GM23338 (cell line): ENCODE measurements at places on chromosomes 4 and X.

- DNase-seq: no peak
These were observed 163.1 kb downstream of the PALLD start for GRCh38 chr4:168659741-168660465.

DNA sequence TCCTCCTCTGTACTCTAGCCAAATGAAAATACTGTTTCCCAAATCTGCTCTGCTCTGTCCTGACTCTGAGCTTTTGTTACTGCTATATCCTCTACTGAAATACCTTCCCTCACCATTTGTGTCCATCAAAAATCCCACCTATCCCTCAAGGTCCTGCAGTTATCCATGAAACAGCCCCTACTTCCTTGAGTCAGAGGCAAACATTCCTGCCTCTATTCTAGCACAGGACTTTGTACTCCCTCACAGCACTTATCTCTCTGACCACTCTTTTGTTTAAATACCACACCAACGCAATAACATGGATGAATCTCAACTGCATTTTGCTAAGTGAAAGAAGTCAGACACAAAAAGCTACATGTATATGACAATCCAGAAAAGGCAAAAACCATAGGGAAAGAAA lies 10.5 kb upstream of the RNF128 start:
- DNase-seq: no peak

DNA sequence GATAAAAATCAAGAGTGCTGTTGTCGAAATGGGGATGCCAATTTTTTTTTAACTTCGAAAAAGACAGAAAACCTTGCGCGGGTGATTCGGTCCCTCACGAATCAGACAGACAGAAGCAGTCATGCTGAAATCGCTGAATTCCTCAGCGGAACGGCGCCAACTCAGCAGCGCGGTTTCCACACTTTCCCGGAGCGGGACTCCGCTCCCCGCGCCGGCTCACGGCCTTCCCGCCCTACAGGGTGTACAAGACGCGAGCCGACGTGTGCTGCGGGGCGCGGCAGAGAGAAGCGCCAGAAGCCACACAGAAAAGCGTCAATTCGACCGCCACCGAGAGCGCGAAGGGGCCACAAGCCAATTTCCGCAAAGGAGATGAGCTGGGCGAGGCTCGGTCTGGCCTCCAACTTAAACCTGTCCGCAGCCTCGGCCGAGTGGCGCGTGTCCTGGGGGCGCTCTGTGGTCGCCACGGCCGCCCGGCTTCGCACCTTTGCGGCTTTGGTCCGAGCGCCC lies 1.3 kb downstream of the NEXMIF start:
- DNase-seq: peak; percentile 37

- no peak for DNase-seq
These were observed 38.4 kb upstream of the CLNK start for GRCh38 chr4:10722957-10723356.

GRCh38 chrX:31337332-31337731 lies 265.5 kb upstream of the FTHL17 start:
- DNase-seq: no peak

DNA sequence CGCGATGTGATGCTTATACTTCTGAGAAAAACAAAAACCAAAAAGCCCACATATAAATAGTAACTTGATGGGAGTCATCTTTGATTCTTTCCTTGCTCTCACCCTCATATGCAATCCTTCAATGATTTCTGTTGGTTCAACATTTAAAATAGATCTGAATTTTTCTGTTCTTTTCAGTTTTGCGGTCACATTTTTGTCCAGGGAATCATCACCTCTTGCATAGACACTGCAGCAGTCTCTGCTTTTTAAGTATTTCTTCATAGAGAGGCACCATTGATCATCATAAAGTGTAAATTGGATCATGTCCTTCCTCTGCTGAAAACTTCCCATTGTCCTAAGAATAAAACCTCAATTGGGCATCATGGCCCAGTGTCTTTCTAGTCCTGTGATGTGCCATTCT lies 81.1 kb upstream of the SLC4A4 start:
- no peak for DNase-seq

DNA sequence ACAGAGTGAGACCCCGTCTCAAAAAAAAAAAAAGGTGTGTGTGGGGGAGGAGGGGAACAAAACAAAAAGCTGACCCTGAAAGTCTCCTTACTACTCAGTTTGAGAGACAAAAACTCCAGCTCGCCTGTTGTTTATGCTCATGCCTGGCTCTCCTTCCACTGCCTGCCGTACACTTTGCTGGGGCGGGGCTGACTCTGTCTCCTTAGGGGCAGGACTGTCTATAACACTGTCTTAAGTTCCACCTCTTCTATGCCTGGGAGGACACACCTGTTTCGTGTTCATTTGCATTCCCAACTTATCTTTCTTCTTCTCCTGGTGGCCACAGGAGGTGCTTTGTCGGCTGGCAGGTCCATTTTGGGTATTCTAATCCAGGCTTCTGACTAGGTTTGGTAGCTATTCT lies 81.4 kb downstream of the MTNR1A start:
- no peak for DNase-seq

DNA sequence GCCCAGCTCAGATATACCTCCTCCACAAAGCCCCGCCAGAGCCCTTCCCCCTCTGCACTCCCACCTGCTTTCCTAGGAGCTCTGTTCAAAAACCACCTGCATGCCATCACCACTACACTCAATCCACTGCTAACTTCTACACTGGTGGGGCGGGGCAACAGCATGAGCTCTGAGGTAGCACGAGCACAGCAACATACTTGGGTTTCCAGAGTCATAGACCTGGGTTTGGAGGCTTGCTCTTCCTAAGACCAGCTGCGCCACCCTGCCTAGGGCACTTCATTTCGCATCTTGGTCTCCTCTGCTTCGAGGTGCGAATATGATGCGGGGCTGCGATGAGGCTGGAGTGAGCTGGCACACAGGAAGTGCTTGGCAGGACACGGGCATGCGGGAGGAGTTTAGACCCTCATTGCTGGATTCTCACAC lies 3.6 kb downstream of the SASH3 start:
- DNase-seq: no peak

DNA sequence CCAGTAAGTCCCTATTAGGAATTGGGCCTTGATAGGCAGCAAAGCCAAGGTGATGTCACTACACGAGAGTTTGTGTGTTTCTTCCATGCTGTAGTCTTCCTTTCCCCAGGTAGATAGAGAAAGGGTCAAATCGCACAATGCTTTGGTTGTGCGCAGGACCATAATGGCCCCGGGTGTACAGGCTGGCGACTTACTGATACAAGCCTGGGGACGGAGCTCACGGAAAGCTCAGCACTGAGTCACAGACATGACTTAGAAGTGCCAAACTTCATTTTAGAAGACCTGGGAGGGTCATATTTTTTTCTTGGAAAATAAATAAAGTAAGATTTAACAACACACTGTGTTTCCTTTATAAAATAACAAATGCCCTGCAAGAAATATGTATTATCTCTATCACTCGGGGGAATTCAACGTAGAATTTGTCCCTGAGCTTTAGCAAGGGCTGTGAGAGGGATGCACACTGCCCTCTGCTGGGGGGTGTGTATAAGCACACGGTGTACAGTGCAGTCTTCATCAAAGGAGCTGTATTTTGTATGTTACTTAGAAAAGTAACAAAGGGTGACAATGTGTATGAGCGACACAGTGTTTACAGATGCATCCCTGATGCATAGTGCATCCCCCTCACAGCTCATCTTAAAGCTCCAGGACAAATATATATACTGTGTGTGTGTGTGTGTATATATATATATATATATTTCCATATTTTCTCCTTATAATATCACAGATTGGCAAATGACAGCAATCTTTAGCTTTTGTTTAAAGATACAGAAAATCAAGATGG lies 254.5 kb upstream of the VEGFC start:
- DNase-seq: peak; percentile 81

GRCh38 chrX:22313766-22314165 lies 41.1 kb downstream of the CBLL2 start:
- DNase-seq: peak; percentile 37

- no peak for DNase-seq
These were observed 305.3 kb downstream of the TRIML1 start for GRCh38 chr4:188444500-188444899.

DNA sequence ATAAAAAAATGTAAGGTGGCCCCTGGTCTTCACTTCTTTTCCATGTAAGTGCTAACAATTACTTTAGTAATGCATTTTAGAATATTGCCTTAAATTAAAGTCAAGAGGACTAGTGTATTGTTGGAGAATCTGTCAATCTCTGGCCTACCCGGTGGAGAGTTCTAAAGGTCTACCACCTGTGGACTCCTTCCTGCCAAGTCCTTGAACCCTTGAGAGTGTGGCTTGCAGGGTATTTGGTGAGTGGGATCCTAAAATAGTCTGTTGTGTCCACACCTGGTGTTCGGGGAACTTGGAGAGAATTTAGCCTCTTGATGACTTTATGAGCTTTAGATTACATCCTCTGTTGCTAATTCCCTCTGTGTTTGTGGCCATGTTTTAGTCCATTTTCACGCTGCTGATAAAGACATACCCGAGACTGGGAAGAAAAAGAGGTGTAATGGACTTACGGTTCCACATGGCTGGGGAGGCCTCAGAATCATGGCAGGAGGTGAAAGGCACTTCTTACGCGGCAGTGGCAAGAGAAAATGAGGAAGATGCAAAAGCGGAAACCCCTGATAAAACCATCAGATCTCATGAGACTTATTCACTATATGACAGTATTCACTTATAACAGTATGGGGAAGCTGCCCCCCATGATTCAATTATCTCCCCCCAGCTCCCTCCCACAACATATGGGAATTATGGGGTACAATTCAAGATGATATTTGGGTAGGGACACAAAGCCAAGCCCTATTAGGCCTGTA lies 23.8 kb downstream of the DDIT4L start:
- DNase-seq: no peak

GRCh38 chr4:169080981-169081380 lies 70.9 kb upstream of the CBR4 start:
- no peak for DNase-seq

- no peak for DNase-seq
These were observed 2162.1 kb upstream of the TENM3 start for GRCh38 chr4:180081072-180081471.

- peak; percentile 8 for DNase-seq
These were observed 47.8 kb upstream of the DDX53 start for GRCh38 chrX:22952010-22952409.

DNA sequence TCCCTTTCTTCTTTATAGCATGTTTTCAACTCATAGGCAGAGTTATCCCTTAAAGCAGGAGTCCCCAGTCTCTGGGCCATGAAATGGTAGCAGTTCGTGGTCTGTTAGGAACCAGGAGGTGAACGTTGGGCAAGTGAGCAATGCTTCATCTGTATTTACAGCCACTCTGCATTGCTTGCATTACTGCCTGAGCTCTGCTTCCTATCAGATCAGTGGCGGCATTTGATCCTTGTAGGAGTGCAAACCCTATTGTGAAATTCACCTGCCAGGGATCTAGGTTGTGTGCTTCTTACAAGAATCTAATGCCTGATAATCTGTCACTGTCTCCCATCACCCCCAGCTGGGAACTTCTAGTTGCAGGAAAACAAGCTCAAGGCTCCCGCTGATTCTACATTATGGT lies 39.8 kb downstream of the DTHD1 start:
- no peak for DNase-seq

DNA sequence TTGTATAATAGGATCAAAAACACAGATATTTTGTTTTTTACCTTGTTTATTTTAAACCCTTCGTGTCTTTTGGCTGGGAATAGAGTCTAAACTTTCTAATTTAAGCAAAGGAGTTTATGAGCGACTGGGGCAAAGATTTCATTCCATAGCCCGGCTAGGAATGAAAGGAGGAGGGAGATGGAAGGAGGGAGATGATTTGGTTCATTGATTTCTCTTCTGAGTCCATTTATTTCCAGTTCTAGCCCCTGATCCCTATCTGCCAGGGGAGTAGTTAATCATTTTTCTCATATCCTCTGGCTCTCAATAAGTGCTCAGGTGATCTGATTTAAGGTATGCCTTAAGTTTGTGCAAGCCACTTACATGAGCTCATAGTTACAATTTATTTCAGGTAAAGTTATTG lies 120.0 kb downstream of the SPRY1 start:
- DNase-seq: no peak

- no peak for DNase-seq
These were observed 911.5 kb downstream of the GLUD2 start for GRCh38 chrX:121958886-121959285.

DNA sequence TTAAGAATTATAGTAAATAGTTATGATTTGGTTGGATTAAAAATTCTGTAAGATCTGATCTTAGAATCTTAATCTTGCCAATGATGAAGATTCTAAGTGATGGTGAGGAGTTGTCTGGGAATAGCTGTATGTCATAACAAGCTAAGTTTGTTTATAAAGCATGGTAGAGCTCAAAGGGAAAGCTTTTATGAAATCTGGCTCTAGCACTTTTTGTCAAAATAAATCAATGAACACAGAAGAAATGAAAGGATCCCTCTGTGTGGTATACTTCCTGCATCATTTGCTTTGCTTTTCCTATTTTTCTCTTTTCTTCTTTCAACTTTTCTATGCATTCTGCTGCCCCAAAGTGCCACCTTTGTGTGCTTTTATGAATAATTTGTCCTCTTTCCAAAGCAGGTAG lies 193.5 kb upstream of the FAT1 start:
- DNase-seq: no peak

DNA sequence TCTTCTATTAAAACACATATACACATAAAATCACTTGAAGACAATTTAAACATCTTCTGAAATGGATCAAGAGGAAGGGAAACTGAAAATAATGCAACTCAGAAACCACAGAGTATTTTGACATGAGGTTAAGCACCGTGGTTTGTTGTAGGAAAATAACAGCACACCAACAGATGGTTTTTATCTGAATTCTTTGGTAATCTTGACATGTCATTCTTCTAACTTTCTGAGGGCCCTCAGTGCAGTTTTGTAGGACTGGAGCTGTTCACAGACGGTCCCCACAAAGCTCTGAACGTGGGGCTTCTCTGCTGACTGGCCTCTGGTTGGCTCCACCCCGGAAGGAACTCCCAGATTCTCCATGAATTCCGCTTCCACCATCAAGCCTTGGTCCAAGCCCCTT lies 16.0 kb upstream of the TLR8 start:
- no peak for DNase-seq

- peak; percentile 45 for DNase-seq
These were observed 96.9 kb upstream of the PSAPL1 start for GRCh38 chr4:7531640-7531994.

DNA sequence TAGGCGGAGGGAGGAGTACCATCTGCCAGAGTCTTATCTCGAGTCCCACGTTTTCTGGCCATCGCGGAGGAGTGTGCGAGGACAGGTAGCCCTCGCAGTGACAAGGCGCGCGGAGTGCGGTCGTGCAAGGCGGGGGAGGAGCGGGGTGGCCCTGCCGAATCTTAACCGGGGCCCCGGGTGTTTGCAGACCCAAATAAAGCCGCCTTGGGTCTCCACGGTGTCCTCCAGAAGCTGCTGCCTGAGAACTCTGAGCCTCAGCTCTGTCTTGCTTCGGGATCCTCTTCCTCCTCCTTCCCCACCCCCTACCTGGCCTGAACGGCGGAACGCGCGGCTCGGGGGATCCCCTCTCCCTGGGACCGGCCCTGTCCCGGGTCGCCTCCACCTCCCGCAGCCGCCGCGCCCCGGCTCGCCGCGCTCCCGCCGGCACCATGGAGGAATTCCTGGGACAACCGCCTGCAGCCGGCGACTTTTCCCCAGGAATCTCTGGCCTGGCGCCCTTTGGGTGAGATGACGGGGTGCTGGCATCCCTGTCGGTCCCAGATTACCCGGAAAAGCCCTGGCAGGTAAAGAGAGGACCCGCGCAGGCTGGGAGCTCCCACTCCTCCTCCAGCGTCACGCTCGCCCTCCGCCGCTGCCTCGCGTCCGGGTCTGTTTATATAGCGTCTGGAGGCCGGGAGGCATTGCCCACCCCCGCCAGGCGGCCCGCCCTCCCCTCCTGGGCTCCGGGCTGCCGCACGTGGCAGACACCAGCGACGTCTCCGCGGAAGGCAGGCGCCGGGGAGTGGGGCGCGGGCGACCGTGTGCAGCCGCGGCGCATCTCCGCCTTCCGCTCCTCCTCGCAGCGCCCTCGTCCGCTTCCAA lies at the start of gene GALNTL6:
TSS of gene GALNTL6 (plus strand) at position 740 of the 861 bp plus-strand sequence.
- peak; percentile 53 for DNase-seq

GRCh38 chr4:138458751-138459150 lies 216.6 kb upstream of the SLC7A11 start:
- no peak for DNase-seq
